ENCODE measurements at places on chromosomes 5 and 9.

DNA sequence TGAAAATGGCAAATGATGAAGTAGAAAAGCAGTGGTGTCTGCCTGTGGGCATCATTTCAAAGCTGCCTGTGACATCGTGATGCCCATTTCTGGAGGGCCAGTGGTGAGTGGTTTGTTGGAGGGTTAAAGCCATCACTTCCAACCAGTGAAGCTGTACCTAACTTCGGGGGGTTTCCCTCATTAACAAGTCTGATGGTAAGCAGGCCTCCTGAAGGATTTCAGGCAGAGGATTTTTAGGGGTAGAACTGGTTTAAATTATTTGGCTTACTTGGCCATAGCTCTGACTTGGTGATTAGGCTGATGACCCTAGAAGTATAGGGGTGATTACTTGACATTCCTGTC lies 10.7 kb downstream of the TNFAIP8 start:
- DNase-seq = no peak

GRCh38 chr5:137581776-137582175 lies 82.7 kb upstream of the SPOCK1 start:
- no peak for DNase-seq

GRCh38 chr5:124702525-124702924 lies 43.9 kb downstream of the ZNF608 start:
- DNase-seq = no peak

- DNase-seq = peak; percentile 62
Measured at GRCh38 chr5:120465436-120465961, 1.4 kb downstream of the PRR16 start.

DNA sequence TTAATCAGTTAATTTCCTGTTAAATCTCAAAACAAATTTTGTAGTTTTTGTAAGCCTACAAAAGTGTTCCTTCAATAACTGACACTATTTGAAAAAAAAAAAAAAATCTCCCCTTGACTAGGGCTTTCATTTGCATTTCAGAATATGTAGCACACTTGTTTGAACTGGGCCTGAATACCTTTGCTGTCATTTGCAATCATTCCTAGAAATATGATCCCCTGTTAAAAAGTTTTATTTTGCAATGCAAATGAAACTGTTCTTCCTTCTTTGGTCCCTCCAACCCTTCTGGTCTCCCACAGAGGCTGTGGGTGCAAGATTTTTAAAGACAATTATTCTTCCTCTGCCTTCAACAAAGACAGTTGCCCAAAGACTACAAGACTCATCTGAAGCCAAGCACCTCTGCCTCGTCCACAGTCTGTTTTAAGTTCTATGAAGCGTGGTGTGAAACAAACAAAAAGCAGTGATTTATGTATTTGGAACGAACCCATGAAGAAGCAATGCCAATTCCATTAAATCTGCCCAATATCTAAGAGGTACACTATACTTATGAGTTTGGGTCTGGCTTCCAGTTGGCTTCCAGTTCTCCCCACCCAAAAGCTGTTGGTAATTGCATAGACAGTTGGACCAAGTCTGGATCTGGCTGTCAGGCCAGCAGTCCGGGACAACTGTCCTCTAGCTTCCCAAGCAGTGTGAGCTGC lies 66.1 kb downstream of the CFAP90 start:
- DNase-seq = no peak

GRCh38 chr5:87645224-87645623 lies 232.5 kb upstream of the CCNH start:
- no peak for DNase-seq

DNA sequence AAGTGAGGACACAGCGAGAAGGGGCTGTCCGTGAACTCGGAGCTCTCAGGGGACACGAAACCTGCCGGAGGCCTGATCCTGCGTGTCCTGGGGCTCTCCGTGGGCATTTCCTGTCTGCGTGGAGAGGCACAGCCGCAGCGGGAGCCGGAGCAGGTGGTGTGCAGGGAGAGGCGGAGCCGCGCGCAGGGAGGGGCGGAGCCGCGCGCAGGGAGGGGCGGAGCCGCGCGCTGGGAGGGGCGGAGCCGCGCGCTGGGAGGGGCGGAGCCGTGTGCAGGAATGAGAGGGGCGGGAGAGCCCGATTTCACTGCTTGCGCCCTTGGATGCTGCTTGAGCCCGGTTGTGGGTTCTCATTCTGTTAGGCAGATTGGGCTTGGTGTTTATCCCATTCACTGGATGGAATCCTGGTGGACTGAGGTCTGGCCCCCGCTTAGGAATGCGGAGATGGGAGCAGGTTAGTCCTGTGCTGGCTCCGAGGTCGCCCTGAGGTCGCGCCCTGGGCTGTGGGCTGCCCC lies 26.7 kb downstream of the NDUFS6 start:
- DNase-seq = no peak

DNA sequence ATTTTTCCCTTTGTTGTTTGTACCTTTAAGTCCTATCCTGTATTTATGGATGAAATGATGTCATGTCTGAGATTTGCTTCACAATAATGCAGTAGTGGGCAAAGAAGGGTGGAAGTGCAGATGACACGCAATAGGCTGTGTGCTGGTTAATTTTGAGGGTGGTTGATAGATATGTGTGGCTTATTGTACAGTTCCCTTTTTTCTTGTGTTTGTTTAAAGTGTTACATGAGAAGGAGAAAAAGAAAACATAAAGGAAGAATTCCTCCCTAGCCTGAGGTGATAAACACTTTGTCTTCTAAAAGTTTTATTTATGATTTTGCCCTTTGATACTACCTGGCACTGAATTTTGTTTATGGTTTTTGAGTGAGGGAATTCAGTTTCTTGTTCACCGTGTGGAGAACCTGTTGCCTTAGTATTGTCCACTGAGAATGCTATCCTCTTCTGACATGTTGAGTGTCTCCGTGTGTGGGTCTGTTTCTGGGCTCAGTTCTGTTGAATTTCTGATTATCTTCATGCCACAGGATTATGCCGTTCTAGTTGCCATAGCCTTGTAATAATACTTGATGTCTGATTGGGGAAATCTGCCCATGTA lies 52.3 kb upstream of the FAM120AOS start:
- no peak for DNase-seq

GRCh38 chr5:168747987-168748777 lies 169.0 kb upstream of the PANK3 start:
- peak; percentile 18 for DNase-seq

- no peak for DNase-seq
Measured at GRCh38 chr9:89642789-89643188, 38.0 kb downstream of the GADD45G start.

- DNase-seq = no peak
Measured at GRCh38 chr5:83701886-83702285, 18.8 kb downstream of the HAPLN1 start.

DNA sequence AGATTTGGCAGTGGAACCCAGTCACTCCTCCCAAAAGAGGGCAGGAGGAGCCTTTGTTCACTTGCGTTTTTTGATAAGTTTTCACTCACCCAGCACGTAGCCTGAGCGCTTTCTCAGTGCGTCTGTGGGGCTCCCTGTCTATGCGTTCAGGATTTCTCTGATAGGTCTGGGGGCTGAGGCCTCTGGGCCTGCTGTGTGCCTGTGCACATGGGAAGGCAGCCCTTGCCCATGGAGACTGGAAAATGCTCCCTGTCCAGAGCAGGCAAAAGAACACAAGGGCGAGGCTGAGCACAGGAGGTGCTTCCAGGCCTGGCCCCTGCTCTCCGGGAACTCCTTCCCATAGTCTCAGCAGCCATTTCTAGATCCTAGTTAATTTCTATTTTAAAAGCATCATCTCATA lies 249.9 kb downstream of the FSTL4 start:
- no peak for DNase-seq

DNA sequence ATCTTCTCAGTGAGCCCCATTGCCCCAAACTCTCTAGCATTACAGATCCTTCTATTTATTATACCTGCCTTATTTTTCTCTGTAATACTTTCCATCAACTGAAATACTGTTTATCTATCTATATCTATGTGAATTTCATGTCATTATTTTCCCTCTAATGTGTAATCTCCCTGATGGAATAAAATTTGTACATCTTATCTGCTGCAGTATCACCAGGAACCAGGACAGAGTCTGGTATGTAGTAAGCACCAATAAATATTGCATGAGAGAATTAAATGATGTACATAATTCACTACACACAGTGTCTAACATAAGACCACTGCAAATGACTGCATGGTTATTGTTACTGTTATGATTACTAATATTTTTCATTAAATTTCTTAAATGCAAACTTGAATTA lies 759.1 kb downstream of the PRELID2 start:
- DNase-seq = no peak
